DMS79 treated with DMSO at 0.1 percent for 48 hours (cell line): ENCODE measurements at places on chromosomes 2 and 18.

DNA sequence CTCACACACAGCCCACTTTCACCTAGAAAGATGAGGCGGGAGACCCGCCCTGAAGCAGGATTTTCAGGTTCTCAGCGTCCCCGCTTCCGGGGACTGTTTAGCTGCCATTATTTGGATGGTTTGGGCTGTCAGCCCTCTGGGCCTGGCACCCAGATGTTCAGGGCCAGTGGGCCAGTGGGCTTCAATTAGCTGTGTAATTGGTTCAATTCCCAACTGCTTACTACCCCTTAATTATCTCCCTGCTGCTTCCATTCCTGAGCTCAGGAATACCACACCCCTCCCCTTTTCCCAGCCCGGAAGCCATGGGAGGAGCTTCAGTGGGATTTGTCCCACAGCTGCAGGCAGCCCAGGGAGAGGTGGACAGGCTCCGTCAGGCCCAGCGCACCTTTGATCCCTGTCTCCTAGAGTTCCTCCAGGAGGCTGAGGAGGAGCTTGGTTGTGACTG lies 114.1 kb upstream of the MYCN start:
- no peak for DNase-seq

DNA sequence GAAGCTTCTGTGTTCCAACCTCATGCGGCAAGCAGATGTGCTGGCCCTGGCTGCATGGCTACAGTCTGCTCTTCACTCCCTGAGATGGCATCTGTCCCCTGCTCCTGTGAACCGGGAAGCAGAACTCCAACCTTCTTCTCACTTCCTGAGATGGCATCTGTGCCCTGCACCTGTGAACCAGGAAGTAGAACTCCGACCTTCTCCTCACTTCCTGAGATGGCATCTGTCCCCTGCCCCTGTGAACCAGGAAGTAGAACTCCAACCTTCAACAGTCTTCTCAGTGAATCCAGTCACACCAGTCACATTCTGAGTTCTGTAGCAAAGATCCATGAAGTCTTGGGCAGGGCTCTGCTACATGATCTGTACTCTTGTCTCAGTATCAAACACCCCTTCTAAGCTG lies 887.2 kb upstream of the KLHL29 start:
- no peak for DNase-seq

- DNase-seq: no peak
Observed at GRCh38 chr2:7061921-7062320, 144.7 kb downstream of the RNF144A start.

DNA sequence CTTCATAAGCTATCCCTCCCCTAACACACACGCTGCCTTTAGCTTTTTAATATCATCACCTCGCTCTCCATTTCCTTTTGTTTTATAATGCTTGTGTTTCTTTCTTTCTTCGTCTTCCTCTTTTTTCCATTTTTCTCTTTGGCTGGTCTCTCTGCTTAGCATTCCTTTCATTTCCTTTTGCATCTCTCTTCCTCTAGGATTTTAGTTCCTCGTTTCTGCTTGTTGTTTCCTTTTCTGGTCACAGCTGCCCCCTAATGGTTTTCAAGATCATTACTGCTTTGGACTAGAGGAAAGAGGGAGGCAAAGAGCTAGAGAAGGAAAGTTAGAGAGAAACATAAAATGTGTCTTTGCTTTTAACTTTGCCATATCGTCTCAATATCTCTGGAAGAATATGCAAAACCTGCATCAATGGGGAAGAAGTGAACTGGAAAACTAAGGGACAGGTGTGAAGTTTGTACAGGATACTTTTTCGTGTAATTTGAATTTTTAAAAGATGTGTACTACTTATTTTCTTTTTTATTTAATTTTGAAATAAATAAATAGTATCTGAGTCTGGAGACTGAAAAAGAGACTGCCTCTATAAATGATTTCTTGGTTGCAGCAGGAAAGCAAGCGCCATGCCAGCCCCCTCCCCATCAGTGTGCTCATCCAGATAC lies 6.3 kb upstream of the NRP2 start:
- peak; percentile 84 for DNase-seq

DNA sequence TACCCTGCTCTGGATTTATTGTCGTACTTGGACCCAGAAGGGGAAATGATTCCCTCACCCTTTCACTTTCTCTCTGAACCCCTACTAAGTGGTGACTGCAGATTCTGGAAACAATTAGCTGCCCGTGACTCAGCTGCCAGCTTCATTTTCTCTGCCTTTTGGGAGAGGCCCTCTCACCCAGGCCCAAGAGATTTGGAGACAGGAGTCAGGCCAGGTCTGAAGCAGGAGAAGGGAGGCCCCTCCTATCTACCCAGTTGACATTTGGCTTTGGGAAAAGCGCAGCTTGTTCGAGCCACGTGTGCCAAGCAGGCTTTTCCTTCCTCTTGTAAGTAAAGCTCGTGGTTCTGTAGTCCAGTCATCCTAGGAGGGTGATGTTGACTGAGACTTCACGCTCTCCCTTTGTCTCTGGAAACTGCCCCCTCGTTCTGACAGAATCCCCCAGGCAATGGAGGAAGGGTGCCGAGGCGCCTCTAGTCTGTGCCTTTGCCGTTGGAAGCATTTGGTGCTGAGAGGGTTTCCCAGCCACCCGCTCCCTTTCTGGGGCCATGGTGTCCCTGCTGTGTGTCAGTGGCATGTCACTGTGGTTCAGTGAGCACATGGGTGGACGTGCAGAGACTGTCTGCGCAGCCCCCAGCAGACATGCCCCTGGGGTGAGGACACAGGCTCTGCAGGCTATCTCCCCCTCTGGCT lies 8.6 kb downstream of the OXER1 start:
- no peak for DNase-seq

DNA sequence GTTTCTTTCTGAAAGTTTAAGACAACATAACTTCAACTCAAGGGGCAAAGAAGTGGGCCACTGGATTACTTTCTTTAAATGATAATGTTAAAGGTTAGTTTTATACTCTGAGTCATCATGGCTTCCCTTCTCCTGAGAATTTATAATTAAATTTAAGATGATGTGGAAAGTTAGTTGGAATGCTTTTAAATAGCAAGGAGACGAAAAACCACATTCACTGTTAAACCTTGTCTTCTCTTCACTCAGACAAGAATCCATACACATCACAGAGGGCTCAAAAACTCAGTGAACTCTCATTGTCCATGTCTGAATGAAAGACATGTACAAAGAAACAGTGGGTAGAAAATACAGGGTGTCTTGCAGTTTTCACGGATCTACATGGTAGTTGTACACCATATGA lies 65.6 kb downstream of the COL5A2 start:
- DNase-seq: no peak

DNA sequence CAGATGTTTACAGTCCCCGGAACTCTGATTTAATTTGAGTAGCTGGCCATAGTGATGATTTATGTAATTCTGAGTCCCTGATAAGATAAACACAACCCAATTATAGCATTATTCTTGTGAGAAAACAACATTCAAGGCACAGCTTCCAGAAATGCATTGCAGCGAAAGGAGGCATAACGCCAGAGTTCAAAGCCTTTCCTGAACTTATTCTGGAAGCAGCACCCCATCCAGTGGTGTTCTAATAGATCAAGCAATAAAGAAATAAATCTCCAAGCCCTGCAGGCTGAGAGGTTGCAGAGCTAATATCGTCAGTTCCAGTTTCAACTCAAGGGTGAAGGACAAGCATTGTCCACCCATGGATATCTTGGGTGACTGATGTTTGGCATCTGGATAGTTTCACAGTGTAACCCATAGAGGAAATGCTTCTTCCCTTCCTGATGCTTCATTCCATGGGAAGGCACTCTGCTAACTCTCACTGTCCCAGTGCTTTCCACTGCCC lies 18.8 kb downstream of the CDH2 start:
- no peak for DNase-seq

GRCh38 chr18:67194886-67195285 lies 321.6 kb downstream of the DSEL start:
- no peak for DNase-seq

DNA sequence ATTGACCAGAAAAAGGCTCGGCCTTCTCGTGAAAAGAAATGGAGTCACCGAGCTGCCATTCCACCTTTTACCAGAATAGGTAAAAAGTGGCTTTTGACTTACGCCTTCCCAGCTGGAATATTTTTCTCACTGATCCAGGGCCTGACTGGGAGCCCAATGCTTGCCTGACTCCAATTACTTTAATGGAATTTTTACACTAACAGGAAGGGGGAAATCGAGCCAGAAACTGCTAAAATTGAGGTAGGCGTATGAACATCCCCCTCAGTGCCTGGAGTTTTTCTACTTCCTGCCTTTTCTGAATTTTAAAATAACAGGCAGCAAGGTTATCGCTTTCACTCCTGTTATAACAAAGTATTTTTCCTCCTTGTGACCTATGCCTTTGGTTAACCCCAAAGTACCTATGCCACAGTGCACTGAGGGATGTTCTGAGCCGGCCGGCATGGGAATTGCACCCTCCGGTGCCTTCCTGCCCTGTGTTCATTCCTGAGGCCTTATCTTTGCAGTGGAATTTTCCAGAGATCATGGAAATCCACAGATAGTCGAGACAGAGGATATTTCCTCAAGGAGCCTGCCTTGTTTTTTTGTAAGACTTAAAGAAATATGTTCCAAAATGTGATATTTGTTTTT lies 18.3 kb upstream of the RPL31 start:
- no peak for DNase-seq

DNA sequence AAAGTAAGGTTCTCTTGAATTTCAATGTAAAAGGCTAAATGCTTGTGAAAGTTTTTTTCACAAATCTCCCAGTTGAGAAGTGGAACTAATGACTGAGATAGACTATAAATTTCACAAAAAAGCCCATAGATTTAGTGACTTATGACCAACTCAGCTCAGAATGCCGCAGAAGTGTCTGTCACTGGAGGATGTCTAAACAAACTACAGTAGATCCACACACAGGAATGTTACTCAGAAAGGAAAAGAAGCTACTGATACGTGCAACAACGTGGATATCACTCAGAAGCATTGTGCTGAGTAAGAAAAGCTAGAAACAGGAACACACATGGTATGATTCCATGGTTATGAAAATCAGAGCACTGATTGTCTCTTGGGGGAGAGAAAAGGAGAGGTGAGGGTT lies 151.9 kb downstream of the DOCK10 start:
- DNase-seq: no peak

- DNase-seq: no peak
Observed at GRCh38 chr2:118123561-118124232, 35.4 kb downstream of the INSIG2 start.

GRCh38 chr2:1360144-1360543 lies 53.1 kb upstream of the TPO start:
- peak; percentile 41 for DNase-seq

DNA sequence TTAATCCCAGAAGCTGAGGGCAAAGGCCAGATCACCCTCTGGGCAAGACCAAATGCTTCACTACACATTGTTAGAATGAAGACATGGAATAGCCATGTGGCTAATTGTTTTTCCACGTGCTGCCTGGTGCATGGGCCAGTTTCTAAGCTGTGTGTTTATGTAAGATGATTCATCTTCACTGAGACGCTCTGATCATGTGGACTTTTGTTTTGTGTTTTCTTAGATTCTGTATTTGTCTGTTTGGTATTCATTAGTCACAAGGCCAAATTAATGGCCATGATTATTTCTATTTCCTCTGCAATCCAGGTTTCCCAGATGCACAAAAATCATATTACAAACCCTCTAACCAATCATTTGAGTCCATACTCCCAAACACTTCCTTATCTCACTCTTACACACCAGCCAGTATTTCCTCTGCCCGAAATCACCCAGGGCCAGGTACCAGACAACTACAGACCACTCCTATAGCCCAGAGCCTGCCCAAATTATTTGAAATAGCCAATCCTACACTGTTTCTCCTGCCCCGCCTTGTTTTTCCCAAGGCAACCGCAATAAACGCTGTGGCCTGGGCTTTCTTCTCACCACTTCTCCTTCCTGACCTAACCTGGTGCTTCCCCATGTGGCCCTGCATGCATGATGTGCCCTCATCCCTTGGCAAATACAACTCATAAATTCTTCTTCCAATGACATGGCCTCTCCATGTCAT lies 94.2 kb upstream of the SP3 start:
- no peak for DNase-seq

GRCh38 chr18:34848695-34849094 lies 138.6 kb downstream of the DTNA start:
- DNase-seq: no peak

DNA sequence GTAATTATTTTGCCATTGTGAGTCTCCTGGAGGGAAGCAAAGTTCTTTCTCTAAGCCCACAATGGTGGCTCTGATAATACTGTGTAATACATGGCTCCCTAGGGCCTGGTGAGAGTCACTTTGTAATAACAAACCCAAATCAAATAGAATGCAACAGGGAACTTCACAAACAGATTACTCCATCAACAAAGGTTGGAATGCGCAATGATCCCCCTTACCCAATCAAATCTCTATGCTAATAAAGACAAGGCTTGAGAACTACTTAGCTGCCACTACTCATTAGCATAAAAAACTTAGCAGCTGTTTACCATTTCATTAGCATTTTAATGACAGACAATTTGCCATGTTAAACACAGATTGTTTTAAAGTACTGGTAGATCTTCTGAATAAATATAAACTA lies 285.6 kb upstream of the SESTD1 start:
- no peak for DNase-seq

GRCh38 chr2:96103187-96103601 lies 13.2 kb downstream of the ADRA2B start:
- DNase-seq: no peak

GRCh38 chr2:15471606-15472005 lies 89.5 kb downstream of the NBAS start:
- no peak for DNase-seq

DNA sequence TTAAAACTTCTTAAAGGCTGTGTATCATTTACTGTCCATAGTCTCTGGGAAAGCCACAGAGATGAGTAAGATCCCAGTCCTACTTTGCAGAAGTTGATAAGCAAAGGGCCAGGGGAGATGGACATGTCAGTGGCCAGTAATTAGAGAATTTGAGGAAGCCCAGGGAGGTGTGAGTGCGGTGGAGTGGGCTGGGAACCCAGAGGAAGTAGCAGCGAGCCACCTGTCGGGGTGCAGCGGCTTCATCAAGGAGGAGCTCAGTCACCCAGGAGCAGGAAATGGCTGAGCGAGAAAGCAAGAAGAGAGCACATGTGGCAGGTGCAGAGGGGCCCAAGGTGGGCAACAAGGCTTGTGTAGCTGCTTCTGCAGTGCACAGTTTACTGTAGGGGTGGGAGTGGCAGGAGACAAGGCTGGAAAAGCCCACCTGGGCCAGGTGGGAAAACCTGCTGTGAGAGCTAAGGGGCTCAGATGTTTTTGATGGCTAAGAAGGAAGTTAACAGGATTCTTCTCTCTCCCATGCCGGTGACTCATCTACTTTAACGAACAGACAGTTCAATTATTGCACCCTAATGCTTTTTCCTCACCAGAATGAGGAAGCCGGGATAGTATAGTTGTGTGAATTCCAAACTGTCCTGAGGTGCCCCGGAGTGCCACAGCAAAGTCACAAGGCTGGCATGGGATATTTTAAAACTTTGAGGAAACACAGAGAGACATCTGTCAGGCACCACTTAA lies 34.8 kb upstream of the MGAT5 start:
- no peak for DNase-seq

- DNase-seq: no peak
Observed at GRCh38 chr2:234425639-234426603, 71.0 kb downstream of the ARL4C start.

DNA sequence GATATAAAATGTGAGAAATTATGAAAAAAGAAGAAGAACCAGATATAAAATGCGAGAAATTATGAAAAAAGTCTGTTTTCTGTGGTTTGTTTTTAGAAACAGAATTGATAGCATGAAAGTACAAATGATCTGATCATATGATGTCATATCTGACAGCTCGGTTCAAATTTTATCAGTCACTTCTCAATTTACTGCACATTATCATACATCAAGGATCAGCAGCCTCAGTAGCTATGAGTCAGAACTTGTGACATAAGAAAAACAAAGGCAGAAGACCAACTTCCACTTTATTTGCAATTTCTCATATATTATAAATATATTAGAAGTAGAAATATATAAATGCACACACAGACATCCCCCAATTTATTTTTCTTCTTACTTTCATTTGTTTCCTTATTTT lies 634.0 kb downstream of the LRP1B start:
- DNase-seq: no peak
